ENCODE measurements at places on chromosomes 2 and 18. TPM values are rescaled to one million over a fixed set of nuclear protein-coding genes. Genes with fewer than 3 reads are reported as not detected.

Gene GALR1
- not detected for total RNA-seq

Gene LHCGR
- total RNA-seq, result not detected

Gene CRYGA
- not detected for total RNA-seq

Gene FAM237A
- total RNA-seq, result not detected

Gene GNAL
- 5.4 TPM for total RNA-seq

Gene SMYD1
- total RNA-seq, result not detected

Gene EPB41L3
- total RNA-seq, result 0.52 TPM

Gene MARCO
- total RNA-seq, result not detected

Gene ANKRD36
- 6.2 TPM for total RNA-seq

Gene GPBAR1
- total RNA-seq, result 0.12 TPM
